ENCODE measurements at places on chromosomes 16 and 17.

- no peak for DNase-seq
These were observed 9.1 kb downstream of the NAGPA start for GRCh38 chr16:5024632-5025031.

DNA sequence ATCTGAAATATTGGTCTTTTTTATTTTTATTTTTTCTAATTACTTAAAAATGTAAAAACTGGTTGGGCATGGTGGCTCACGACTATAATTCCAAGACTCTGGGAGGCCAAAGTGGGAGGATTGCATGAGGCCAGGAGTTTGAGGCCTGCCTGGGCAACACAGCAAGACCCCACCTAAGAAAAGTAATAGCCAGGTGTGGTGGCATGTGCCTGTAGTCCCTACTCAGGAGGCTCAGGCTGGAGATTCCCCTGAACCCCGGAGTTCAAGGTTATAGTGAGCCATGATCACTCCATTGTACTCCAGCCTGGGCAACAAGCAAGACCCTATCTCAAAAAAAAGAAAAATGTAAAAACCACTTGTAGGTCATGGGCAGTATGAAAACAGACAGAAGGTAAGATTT, 36.8 kb upstream of the CDH3 start:
- DNase-seq: no peak

DNA sequence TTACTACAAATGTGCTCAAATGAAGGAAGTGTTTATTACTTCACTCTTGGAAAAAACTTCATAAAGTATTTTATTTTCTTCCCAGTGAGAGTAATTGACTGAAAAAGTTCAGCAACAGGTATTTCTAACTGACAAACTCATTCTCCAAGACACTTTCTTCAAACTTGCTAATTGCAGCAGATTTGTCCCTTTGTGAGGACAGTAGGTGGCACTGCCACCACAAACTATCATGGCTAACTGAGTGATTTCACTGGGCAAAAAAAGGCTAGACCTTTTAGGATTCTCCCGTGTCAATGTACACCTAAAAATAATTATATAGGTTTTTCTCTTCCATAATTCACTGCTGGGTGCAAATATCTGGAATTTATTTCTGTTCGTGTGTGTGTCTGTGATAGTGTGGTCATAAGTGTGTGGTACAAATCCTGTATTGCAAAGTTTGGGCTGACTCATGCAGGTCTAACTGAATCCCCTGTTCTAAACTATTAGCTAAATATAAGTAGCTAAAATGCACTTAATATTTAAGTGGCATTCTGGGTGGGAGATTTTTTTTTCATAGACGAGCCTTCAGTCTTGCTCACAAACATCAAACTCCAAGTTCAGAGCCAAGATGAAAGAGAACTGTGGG, 3.9 kb downstream of the HS3ST3A1 start:
- no peak for DNase-seq

DNA sequence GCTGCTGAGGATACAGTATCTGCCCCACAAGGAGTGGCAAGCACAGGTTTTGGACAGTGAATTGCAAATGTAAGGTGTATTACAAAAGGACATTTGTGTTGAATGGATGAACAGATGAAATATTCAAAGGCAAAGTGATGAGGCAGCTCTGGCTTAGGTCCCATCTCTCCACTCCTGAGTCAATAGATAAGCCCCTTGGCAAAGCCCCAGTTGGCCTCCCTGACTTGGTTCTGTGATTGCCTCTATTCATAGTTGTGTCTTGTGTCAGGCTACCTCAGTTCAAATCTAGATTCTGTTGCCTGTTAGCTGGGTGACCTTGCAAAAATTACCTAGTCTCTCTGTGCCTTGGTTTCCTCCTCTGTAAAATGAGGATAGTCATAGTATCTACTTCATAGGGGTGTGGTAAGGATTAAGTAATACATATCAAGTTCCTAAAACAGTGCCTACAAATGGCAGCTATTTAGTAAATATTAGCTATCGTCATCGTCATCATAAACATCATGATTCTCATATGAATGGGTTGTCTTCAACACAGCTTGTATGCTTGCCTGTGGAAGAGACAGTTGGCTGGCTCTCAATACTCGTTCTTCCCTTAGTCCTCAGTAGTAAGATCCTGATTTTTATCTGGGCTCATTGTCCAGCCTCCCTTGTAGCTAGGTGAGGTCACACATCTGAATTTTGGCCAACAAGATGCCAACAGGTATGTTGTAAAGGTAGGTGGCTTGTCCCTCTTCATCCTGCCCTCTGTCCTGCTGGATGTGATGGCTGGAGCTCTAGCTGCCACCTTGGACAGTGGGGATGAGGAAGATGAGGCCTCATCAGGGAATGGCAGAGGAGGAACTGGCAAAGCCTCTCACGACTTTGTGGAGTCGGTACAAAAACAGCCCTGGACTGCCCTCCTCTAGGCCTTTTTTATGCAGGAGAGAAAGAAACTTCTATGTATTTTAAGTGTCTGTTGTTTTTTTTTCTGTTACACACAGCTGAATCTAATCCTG, 2.1 kb upstream of the MFAP4 start:
- no peak for DNase-seq

DNA sequence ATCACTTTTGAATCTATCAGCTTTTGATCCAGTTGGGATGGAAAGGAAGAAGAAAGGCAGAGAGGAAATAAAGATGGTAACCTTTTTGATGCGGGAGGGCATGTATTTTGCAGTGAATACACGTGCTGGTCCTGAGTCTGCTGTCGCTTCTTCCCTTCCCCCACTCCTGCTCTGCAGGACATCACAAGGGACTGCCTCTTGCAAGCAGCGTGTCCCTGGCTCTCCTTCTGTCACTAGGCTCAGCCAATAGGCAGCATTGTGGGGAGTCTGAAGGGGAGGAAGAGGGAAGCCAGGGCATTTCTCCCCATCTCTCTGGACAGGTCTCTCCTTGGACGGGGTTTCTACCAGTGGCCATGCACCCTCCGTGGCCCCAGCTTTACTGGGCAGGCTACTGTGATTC, 15.7 kb upstream of the WFDC1 start:
- no peak for DNase-seq

- DNase-seq: no peak
These were observed 24.5 kb downstream of the CLUH start for GRCh38 chr17:2687074-2687418.

DNA sequence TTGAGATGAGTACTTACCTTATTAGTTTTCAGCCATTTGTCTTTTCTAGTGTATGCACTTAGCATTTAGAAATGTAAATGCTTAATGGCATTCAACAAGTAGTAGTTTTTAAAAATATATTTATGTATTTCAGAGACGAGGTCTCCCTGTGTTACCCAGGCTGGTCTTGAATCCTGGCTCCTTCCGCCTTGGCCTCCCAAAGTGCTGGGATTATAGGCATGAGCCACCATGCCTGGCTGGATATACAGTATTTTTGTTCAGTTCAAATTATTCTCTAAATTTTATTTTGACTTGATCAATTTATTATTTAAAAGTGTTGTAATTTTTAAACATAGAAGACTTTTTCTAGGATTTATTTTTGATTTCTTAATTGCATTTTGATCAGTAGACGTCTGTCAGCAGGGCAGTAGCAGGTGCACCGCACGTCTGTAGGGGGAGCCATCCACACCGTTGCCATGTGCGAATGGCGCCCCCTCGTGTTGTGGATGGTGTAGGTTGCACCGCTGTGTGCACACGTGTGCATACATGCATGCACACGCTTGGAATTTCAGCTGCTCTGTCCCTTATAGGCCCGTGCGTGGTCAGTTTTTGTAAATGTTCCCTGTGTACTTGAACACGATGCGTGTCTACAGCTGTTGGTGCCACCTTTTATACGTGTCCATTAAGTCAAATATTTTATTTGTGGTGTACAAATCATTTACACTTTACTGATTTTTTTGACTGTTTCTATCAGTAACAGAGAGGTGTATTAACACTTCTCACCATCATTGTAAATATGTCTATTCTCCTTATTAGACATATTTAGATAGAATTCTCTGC, 30.6 kb downstream of the RPTOR start:
- DNase-seq: peak; percentile 60

GRCh38 chr17:29109477-29110371, 66.8 kb downstream of the PIPOX start:
- no peak for DNase-seq

All from foreskin melanocyte (primary cell).